ENCODE measurements at places on chromosomes 3 and 15.
A peak's percentile ranks its signal among the peaks of the same experiment; 100 is the strongest.

DNA sequence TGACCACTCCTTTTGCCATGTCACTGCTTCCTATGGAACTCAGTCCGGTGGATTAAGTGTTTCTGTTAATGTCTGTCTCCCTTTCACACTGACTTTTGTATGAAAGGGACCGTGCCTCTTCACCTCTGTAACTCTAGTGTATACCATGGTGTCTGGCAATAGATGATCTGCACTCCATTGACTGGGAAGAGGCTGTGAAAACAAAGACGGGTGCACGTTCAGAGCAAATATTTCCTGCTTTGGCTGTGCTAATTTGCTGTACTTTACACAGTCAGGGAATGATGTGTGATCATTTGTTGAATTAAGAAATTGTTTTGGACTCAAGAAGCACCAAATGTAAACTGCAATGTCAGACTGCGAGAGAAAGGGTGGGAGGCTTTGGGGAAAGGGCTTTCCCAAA lies 315.2 kb downstream of the RORA start:
- DNase-seq = no peak

GRCh38 chr3:160038862-160039562 lies 50.4 kb downstream of the IL12A start:
- no peak for DNase-seq

GRCh38 chr3:188756241-188756640 lies 415.5 kb upstream of the TPRG1 start:
- DNase-seq = no peak

DNA sequence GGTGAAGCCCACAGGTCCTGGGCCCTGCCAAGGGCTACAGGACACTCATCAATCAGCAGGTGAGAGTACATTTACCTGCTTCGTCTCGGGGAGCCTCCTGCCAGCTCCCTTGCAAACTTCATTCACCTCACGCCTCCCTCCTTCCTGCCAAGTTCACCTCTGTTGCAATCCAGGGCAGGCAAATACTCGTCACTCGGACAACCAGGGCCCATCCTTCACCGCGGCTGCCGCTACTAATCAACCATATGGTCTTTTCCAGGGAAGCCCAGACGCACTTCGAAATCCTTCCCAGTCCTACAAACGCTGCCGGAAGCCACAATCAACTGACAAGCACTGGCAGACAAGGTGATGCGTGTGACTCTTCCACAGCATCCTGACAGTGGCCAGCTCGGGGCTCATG lies 200.7 kb upstream of the NSMCE3 start:
- DNase-seq = no peak

- no peak for DNase-seq
These were observed 101.2 kb downstream of the TCF12 start for GRCh38 chr15:57019496-57020160.

GRCh38 chr3:73884361-73884760 lies 259.6 kb upstream of the PDZRN3 start:
- DNase-seq = no peak

- peak; percentile 33 for DNase-seq
These were observed 69.3 kb downstream of the CHAC1 start for GRCh38 chr15:41022487-41023090.

DNA sequence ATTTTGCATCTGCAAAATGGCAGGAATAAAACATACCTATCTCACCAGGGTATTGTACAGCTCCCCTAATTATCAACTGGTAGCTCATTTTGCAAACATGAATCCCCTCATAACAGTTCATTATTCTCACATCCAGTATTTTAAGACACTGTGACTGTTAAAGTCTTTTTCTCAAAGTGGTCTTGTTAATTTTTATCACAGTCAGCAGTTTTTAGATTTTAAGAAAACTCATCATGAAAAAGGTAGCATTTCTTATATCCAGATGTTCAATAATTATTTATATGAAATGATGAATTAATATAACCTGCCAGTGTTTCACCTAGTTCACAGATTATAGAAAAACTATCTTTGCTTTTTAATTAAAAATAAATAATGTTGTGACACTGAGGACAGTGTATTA lies 354.9 kb upstream of the ARL6 start:
- no peak for DNase-seq

DNA sequence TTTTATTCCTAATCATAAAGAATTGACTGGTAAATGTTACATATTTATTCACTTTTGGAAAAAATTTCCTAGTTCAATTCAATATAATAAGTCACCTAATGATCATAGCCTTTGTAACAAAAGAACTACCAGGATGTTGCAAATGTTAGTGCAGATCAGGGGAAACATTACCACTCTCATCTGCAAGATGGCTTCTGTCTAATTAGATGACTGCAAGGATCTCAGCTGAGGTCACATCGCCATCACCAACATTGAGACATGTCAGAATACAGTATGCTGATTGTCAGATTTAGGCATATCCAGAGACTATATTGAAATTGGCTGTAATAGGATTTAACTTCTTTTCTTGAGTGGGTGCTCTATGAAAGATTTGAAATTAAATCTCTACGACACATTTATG lies 431.4 kb upstream of the AGTR1 start:
- no peak for DNase-seq

DNA sequence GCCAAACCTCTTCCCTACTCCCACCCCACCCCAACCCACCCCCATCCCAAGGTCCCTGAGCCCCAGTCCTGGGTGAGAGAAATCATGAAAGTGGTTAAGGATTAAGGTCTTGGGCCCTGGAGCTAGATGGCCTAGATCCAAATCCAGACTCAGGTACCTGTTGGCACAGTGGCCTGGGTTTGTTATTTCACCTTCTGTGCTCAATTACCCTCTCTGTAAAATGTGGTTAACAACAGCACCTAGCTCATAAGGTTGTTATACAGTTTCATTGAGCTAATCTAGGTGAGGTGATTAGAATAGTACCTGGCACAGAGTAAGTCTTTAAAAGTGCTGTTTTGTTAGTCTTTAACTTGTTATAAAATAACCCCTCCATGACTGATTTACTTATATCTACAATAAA lies 6.4 kb upstream of the SNUPN start:
- no peak for DNase-seq

GRCh38 chr3:186751480-186751879 lies 31.9 kb upstream of the EIF4A2 start:
- no peak for DNase-seq

- no peak for DNase-seq
These were observed 975.5 kb upstream of the CFAP20DC start for GRCh38 chr3:60025096-60026050.

Measured in SW480 (cell line).